Activated T-cell treated with anti-CD3 and anti-CD28 coated beads, Interleukin-2, amount 50 U/mL, for 48 hours (primary cell): ENCODE measurements at places on chromosomes 2 and 18.

DNA sequence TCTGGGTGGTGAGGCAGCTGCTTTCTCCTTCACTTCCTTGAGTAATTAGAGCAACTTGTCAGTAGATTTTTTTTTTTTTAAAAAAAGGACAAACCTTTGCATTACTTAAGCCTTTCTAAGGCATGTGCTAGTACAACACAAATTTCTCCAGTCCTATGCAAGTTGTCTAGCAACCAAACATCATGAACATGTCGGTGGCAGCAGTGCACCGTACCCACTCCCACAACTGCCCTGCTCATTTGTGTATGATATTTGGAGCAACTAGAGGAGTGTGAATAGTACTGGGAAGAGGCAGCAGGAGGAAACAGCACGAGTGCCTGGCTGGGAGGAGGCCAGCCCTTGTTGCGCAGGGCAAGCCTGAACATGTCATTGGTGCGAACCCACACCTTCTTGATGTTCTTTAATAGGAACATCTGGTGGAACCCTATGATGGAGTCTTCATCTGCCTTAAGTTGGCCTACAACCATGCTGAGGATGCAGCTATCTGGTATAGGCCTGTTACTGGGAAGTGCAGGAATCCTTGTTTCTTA, 238.3 kb downstream of the TDRD15 start:
- DNase-seq: no peak

DNA sequence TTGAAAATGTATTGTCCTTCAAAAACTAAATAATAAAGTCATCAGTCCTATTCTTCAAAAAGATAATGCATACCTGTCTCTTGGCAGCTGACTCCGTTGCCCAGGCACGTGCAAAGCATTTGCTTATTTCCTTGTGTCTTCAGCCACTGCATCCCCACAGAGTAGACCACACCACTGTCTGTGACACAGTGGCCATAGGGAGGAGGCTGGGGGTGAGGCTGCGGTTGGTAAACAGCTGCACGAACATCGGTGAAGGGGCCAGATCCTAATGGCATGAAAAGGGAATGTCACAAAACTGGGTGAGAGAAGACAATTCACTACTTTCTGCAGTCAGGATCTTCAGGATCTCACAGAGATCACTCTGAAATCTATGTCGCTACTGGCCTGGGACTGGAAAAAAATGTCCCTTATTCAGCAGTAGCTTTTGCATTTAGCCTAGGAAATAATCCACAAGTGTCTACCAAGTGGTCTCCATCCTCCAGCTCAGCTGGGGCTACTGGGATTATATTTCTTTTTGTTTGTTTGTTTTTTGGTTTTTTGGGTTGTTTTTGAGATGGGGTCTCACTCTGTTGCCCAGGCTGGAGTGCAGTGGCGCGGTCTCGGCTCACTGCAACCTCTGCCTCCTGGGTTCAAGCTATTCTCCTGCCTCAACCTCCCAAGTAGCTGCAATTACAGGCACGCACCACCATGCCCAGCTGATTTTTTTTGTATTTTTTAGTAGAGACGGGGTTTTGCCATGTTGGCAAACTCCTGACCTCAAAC, 10.7 kb downstream of the FN1 start:
- DNase-seq: no peak

- no peak for DNase-seq
Measured at GRCh38 chr2:6957910-6958615, 40.9 kb downstream of the RNF144A start.

- DNase-seq: no peak
Measured at GRCh38 chr2:176148751-176149421, 2.5 kb upstream of the HOXD4 start.

GRCh38 chr18:48662011-48662661, 123.3 kb downstream of the CTIF start:
- no peak for DNase-seq

DNA sequence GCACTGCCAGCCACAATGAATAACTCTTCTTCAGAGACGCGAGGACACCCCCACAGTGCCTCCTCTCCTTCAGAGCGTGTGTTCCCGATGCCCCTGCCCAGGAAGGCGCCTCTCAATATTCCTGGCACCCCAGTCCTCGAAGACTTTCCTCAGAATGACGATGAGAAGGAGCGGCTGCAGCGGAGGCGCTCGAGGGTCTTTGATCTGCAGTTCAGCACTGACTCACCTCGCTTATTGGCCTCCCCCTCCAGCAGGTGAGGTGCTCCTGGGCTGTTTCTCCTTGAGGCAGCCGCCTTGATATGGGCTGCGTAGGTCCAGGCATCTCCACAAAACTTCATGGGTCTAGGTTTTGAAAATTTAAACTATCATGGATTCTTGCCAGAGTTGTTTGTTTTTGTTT, 6.1 kb downstream of the NCAPH start:
- no peak for DNase-seq

GRCh38 chr2:55384786-55385185, 34.9 kb downstream of the CCDC88A start:
- no peak for DNase-seq

DNA sequence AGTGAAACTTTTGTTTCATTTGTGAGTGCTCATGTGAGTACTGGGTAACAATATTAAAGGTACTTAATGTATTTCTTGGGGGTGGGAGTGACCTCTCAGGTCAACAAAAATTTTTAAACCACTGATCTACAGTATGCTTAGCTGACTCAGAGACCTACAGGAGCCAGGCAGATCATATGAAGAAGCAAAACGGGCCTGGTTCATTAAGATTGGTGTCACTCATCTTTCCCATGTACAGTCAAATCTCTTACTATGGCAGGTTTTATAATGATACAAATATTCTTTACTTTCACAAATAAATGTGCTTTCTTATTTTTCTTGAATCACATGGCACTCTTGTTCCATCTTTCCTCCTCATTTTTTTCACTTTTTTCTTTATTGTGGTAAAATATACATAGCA, 7.7 kb upstream of the TMSB10 start:
- DNase-seq: no peak

GRCh38 chr2:96147593-96148201, 2.5 kb upstream of the DUSP2 start:
- peak; percentile 68 for DNase-seq

GRCh38 chr18:9996094-9996493, 82.3 kb downstream of the VAPA start:
- no peak for DNase-seq

DNA sequence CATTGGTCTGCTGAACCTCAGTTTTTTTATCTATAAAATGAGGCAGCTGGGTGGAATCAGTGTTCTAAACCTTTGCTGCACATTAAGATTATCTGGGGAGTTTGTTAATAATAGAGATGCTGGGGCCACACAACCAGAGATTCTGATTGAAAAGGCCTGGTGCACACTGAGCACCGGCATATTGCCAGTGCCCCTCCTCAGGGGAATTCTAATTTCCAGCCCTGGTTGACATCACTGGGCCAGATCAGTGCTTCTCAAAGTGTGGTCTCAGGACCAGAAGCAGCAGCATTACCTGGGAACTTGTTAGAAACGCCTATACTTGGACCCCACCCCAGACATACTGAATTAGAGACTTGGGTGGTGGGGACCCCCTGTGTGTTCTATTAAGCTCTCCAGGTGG, 112.5 kb downstream of the SETBP1 start:
- no peak for DNase-seq

GRCh38 chr18:55419947-55420664, 167.9 kb downstream of the TCF4 start:
- DNase-seq: no peak

GRCh38 chr2:84811839-84812431, 68.9 kb downstream of the TRABD2A start:
- DNase-seq: no peak

GRCh38 chr2:44902217-44903137, 39.0 kb upstream of the SIX3 start:
- no peak for DNase-seq

GRCh38 chr2:1830936-1831619, 86.8 kb upstream of the PXDN start:
- no peak for DNase-seq

DNA sequence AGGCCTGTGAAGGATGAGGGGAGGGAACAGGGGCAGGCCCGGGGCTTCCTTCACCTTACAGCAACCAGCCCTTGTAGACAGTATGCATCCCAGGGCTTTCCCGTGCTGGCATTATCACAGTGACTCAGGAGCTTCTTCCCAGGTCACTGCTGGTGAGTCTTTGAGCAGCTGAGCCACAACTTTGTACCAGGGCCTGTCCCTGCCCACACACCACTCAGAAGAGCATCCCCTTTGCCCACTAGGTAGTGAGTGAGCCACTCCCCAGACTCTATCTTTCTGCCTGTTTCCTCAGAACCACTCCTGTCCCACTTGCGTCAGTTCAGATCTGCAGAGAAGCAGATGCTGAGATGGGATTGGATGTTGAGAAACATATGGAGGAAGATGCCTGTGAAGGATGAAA, 69.6 kb upstream of the ALPP start:
- no peak for DNase-seq

DNA sequence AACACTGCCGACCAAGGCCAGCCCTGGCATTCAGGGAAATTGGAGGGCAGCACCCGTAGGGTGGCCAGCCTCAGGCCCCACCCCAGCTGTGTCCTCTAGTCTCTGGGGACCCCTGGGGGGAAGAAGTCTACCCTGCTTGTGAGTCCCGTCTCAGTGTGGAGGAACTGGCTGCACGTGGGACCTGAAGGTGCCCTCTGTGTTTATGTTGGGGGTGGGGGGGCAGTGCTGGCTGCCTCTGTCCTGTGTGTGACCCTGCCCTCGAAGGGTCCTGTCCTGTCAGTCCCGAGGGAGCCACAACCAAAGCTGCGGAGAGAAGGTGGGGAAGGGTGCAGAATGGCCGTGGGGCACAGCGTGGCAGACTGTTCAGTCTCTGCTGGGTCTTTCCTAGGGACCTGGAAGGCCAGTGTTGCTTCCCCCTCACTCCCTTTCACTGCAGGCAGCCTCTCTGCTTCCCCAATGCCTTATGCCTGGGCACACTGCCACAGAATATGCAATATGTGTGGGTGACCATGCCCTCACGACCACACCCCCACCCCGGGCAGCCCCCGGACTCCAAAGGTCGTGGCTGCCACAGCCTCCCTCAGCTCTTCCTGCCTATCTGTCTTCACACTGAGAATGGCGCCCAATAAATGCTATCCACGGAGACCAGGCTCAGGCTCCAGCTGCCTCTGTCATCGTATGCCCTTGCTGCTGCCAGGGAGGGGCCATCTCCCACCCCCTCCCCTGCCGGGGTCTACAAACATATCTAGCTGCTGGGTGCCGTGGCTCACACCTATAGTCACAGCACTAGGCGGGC, 33.3 kb upstream of the SLC35F6 start:
- DNase-seq: no peak

DNA sequence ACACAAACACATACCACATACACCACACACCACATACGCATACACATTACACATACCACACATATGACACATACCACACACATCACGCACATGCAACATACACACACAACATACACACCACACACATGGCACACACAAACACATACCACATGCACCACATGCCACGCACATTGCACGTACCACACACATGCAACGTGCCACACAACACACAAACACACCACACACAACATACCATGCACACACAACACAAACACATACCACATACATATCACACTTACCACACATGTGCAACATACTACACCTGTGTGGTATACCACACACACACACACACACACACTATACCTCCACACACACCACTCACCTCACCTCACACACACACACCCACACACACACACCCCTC, 15.0 kb downstream of the TMEM177 start:
- no peak for DNase-seq

DNA sequence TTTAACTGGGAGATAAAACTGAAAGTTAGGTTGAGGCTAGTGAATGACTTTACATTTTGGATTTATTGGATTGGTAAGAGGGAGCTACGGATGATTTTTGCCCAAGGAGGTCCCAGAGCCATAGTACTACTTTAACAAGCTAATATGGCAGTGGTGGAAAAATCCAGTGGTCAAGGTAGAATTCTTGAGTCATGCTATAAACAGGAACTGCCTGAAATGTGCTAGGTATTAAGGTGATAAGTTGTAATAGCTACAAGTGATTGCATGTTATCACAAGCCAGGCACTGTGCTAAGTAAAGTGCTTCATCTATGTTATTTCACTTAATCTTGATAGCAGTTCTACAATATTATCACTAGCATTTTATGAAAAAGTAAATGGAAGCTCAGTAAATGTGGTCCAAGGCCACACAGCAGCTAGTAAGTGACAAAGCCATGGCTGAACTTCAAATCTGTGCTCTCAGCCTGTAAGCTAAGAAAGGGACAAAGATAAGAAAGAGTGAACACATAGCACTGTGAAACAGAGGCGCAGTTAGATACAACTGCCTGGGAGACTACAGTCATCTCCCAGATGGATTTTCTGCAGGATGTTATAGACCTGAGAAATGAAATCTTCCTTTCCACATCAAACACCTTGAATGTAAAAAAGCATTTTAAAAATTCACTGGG, 469.6 kb downstream of the TGIF1 start:
- DNase-seq: no peak

DNA sequence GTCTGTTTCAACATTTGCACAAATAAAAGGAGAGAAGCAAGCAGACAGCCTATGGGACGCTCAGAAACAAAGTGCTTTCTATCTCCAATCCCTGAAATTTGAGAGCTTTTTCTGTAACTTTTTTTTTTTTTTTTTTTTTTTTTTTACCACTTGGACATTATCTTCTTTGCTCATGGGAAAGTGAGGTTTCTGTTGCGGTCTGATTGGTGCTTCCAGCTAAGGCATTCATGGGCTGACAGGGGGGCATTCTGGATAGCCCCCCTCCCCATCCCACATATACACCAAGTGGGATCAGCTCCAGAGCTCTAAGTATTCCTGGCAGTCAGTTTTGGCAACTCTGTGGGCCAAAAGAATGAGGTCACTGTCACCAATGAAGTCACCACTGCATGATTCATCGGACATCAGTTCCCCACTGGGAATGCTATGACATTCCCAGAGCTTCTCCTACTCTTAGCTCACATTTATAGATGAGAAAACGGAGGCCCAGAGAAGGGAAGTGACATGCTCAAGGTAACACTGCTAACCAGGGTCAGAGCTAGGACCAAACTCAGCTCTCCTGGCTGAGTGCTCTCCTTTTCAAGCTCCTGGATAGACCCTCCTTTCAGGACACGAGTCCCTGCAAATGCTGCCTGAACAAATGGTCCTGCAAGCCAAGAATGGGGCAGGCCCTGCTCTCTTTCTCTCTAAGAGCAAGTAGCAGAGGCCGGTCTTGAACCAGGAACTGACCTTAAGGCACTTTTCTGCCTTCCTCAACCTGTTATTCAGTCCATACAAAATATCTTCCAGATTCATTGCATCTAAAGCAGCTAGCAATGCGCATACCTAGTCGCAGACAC, 61.3 kb downstream of the TMEM247 start:
- no peak for DNase-seq
